Thoracic aorta (tissue), 2 donors: ENCODE measurements at places on chromosomes 13 and 19. TPM values are rescaled to one million over a fixed set of nuclear protein-coding genes. Genes with fewer than 3 reads are reported as not detected.

GRCh38 chr13:59861676-59862075, 302.1 kb downstream of the DIAPH3 start:
- DNase-seq, result no peak

- DNase-seq, result no peak
These were observed 632 bp upstream of the MTIF3 start for GRCh38 chr13:27450921-27451471.

GRCh38 chr13:33794576-33794975, 23.4 kb upstream of the RFC3 start:
- no peak for DNase-seq

Gene SIRT2
- 42.8 TPM for total RNA-seq

Gene ZNF536
- 1.5 TPM for total RNA-seq

DNA sequence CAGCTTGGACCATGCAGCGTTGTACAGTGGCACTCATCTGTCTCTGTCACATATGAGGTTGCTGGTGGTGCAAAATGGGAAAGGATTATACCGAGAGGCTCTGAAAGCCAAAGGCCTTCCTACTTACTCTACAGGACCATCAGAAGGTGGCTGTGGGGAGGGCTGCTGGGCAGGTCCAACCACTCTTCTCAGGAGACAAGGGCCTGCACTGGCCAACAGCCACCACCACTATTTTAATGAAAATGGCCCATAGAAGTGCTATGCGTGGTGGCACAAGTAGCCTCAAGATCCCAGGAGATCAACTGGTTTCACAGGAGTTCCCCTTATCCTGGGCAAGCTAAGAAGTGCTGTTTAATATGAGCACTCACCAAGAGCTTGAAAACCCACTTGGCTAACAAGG, 52.3 kb downstream of the MRPL57 start:
- no peak for DNase-seq

DNA sequence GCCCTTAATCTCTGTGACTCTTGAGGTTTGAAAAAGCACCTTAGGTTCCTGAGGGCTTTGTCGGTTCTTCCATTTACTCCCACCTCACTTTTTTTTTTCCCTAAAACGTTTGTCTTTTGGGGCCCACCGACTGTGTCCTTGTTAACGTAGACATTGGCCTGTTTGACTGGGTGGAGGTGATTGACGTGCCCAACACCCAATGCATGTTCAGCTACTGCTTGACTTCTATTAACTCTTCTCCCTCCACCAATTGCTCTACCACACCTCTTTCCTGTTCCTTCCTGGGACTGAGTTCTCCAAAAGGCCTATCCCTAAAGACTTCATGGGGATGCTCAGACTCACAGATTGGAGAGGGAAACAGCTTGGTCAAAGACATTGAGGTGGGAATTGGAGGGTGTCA, 17.3 kb downstream of the CKM start:
- no peak for DNase-seq

- DNase-seq, result no peak
These were observed 75.9 kb downstream of the TNFSF11 start for GRCh38 chr13:42649831-42650230.

DNA sequence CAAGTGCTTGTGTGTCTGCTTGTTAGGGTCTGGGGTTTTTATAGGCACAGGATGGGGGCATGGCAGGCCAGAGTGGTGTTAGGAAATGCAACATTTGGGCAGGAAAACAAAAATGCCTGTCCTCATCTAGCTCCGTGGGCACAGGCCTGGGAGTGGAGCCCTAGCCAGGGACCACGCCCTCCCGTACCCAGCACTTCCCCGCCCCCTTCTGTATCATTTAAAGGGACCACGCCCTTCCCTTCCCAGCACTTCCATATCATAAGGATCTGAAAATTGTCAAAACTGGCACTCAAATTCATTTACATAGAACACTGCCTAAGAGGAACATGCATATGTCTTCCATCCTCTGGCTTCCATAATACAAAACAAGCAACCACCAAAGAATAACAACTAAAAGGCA, 185.8 kb downstream of the B3GLCT start:
- DNase-seq, result no peak
